ENCODE measurements at places on chromosomes 3 and 15.

GRCh38 chr3:190357468-190357867 lies 30.5 kb upstream of the CLDN16 start:
- DNase-seq: no peak

- no peak for DNase-seq
Measured at GRCh38 chr3:65526656-65527055, 512.1 kb downstream of the MAGI1 start.

GRCh38 chr3:15273227-15273626 lies 59.2 kb downstream of the SH3BP5 start:
- no peak for DNase-seq

- DNase-seq: no peak
Measured at GRCh38 chr3:47412842-47413520, 32.2 kb downstream of the PTPN23 start.

GRCh38 chr3:66041828-66042227 lies 3.1 kb upstream of the MAGI1 start:
- no peak for DNase-seq

GRCh38 chr15:73648014-73648295 lies 14.8 kb upstream of the NPTN start:
- no peak for DNase-seq

GRCh38 chr3:134374105-134374790 lies at the start of gene AMOTL2:
Gene AMOTL2 (minus strand): TSS chr3:134374447. CDS start chr3:134371433, 3,014 bp downstream.
- peak; percentile 87 for DNase-seq

DNA sequence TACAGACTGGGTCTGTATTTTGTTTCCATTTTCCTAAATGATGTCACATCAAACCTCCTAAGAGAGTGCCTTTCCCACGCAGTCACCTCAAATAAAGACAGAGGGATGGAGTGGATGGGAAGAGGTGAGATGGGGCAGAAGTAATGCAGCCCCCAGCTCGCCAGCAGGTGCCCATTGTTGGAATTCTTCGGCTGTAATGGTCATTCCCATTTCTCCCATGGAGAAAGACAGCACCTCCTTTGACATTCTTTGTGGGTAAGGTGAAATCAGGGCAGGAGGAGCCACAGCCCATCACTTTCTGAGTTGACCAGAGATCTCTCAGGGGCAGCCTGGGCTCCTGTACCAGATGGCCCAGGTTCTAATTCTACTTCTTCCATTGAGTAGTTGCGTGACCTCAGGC lies 84.4 kb upstream of the NR2F2 start:
- no peak for DNase-seq

DNA sequence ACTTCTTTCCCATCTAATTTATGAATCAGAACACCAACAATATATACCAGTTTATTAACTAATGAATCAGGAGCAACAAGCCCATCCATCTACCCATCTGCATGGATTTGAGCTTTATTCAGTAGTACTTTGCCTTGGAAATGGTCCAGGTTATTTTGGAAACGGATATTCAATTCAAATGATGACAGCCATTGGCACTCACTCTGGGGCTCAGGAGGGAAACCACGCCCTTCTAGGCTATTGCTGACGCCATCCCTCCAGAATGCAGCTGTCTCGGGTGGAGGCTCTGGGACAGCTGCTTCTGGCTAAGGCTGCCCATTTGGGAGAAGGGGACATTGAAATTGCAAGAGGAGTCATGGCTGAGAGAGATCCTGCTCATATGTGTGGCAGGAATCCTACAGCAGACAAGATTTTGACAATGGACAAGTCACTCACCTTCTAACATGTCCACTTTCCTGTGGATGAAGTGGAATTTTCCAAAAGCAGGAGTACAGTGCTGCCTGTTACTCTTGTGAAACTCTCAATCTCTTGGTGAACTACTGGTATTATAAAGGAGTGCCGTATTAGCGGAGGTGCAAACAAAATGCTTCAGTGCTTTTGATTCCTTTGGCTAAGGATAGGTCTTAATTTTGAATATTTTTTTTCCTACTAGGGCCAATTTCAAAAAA lies 29.3 kb upstream of the TRAK1 start:
- DNase-seq: no peak

- no peak for DNase-seq
Measured at GRCh38 chr15:65183865-65184159, 1.3 kb downstream of the CLPX start.

DNA sequence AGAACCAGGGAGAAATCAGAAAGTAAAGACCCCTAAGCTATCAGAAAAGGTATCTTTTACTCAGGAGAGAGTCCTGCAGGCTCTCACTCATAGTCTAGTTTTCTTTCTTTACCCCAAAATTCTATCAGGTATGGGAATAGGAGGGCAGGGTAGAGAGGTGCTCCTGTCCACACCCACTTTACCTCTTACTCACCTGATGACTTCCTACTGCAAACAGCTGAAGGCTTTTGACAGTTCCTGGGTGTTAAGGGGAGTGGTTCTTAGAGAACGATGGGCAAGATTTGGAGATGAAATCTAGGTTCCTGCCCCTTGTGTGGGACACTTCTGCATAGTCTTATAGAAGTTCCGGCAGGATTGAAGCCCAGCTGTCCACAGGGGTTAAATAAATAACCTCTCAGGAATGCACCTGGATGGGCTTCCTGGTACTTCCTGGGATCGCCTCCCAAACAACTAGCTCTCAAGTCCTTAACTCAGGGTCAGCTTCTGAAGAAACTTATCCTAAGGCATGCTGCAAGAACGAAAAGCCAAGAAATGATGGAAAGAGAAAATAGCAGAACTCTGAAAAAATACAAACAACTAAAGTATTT lies 10.8 kb upstream of the TNFAIP8L3 start:
- no peak for DNase-seq
